ENCODE measurements at places on chromosomes 1 and 21.

DNA sequence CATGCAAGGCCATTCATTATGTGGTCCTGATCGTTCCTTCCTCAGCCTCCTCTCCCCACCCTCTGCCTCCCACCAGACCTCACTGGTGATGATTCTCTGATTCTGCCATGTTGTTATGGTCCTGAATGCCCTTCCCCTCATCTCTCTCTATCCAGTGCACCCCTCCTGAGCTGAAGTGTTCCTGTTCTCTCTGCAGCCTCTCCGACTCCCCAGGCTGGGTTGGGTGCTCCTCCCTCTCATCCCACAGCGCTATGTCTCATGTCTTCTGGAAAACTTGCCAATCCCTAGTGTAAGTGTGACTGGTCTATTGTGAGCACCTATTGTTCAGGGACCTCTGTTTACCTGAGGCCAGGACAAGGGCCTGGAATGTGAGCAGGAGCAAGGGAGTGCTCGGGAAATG lies 11.1 kb upstream of the PEF1 start:
- no peak for DNase-seq

GRCh38 chr1:46516200-46516950 lies 26.7 kb downstream of the DMBX1 start:
- peak; percentile 55 for DNase-seq

DNA sequence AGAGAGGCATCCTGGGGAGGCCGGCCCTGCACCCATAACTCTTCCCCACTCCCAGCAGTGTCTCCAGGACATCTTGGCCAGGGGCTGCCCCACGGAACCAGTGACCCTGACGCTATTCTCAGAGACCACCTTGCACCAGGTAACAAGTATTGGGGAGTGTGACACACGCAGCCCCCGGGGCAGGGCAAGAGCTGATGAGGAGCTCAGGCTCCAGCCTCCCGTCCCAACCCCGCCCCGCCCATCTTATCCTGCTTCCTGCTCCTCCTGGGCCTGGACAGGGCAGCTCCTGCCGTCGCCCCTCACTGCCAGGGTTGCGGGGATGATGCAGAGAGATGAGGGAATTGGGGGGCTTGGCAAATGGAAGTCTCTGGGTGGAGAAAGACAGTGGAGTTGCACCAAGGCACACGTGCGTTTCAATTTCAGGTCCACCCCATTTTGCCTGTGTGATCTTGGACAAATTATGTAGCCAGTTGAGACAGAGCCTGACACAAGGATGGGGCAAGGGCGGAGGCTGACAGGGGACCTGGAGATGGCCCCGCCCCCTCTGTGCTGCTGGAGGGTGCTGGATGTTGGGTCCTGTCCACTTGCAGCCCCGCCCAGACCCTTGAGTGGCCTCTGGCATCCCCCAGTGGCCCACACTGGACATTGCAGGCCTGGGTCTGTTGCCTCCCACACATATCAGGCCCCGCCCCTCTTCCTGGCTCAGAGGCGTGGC lies 10.7 kb downstream of the CLCNKA start:
- DNase-seq = peak; percentile 93

GRCh38 chr21:43979654-43980053 lies 32.5 kb upstream of the TRAPPC10 start:
- no peak for DNase-seq

DNA sequence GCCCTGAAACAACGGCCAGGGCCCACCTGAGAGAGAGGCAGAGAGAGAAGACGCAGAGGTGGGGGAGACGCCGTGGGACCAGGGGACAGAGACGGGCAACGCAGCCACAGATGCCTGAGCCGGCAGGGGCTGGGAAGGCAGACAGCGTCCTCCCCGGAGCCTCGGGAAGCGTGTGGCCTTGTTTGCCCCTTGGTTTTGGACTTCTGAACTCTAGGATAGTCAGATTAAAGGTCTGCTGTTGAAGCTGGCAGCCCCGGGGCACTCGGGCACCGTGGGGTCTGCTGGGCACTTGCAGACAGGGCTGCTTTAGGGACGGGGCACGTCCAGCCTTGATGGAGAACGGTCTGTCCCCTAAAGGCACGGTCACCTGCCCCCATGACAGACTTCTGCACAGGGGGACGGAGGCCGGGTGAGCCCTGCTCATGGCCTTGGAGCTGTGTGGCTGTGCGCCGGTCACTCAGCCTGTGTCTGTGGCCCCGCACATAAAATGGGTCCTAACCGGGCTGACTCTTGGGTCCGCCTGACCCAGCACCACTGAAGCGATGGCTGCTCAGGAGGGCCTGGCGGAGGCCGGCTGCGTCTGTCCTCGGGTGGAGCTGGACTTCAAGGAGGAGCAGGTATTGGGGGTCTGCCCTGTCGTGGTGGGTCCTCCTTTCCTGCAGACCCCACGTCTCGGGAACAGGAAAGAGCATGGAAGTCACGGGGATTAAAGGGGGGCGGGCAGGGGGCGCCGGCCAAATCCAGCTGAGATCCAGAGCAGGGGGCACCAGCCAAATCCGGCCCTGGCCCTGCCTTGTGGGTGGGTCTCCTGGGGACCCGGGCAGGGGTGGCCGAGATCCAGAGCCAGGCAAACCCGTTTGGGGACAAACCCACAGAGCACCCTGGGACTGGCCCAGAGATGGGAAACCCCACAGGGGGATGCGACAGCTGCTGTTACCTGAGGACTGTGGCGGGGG lies 9.6 kb upstream of the RNF223 start:
- DNase-seq = no peak

GRCh38 chr1:154843636-154844296 lies 26.3 kb downstream of the KCNN3 start:
- DNase-seq = no peak

DNA sequence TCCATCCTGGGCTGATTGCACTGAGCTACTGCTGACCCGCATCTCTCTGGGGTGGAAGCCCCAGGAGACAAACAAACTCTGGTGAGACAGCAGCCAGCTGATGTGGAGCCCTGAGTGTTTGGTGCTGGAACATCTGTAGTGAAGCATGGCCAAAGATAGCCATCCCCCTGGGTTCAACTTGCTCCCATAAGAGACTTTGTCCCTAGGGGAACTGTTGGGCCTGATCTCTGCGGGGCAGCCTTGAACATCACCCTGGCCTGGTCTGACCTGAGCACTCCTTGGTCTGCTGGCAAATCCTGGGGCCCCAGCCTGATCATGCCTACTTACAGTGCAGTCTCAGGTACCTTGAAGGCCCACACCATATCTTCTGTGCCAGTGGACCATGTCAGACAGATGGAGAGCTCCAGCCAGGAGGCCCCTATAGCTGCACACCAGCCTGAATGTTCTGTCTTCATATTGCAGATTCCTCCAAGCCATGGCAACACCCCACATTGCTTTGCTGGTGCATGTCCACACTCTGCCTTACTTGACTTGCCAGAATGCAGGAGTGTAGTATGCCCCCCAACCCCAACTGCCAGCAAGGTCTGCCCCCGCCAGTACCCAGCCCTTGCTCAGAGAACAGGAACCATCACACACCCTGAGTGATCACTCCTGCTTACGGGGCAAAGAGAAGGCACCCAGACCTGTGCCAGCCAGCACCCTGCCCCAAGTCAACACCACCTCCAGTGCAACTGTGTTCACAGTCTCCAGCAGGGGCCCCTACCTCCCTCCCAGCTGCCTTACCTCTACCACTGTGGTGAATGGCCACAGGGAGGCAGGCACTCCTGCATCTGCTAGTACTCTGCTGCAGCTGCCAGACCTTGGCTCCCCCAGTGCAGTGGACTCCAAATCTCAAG lies 690.5 kb upstream of the NR5A2 start:
- DNase-seq = no peak

DNA sequence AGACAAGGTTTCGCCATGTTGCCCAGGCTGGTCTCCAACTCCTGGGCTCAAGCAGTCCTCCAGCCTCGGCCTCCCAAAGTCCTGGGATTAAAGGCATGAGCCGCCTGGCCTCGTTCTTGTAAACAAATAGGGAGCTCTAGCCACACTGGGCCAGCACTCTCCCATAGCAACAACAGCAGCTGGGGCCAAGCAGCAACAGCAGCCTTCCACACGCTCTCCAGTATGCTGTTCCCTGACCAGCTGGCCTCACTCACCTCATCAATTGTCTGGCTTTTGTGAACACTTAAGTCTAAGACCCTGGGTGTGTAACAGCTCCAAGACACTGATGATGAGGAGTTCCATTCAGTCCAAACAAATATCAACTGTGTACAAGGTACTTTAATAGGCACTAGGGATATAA lies 16.9 kb upstream of the GLIS1 start:
- DNase-seq = no peak

GRCh38 chr1:183925947-183926346 lies 111.6 kb downstream of the COLGALT2 start:
- DNase-seq = no peak

- DNase-seq = no peak
These were observed 205.1 kb upstream of the LMO4 start for GRCh38 chr1:87123610-87124009.

- no peak for DNase-seq
These were observed 18.7 kb upstream of the KNCN start for GRCh38 chr1:46569884-46570725.

DNA sequence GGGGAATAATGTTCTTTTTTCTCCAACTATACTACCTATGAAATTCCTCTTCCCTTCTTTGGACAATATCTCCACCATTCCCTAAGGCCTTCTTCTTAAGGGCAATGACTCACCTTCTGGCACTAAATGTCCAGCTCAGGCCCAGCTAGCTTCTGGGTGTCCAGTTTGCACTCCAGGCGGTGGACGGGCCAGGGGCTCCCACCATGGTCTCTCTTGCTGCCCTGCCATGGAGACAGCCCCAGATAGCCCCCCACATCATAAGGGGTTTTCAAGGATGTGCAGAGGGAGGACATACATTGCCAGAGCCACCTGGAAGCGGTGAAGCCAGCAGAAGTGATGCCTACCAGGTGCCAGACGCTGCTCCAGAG lies 43.8 kb downstream of the C1orf198 start:
- DNase-seq = no peak

Data from hematopoietic multipotent progenitor cell treated with erythropoietin and hydrocortisone succinate and interleukin-3 and kit ligand, for 6 days (in vitro differentiated cells).